NAMALWA (cell line): ENCODE measurements at places on chromosomes 4 and X.

DNA sequence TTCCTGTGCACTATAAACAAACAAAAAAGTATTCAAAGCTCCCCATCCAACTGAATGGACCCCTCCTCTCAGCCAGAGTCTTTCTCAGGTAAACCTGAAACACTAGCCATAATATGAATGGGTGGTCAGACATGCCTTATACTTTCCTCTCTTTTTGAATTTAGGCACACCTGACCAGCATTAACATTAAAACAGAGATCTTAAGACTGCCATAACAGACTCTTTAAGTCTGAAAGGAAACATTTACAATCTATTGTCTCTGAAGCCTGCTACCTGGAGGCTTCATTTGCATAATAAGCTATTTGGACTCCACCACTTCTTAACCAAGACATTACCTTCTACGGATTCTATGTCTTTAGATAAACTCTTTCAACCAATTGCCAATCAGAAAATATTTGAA lies 56.9 kb upstream of the SPIN4 start:
- no peak for DNase-seq

DNA sequence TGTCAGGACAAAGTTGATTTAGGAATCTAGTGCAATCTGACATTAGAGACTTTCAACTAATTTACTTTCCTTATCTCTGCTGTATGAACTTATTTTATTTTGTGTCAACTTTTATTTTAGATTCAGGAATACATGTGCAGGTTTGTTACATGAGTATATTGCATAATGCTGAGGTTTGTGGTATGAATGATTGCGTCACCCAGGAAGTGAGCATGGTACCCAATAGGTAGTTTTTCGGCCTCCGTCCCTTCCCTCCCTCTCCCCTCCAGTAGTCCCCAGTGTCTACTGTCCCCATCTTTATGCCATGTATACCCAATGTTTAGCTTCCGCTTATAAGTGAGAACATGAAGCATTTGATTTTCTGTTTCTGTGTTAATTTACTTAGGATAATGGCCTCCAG lies 68.7 kb upstream of the TEX13D start:
- no peak for DNase-seq

- no peak for DNase-seq
Observed at GRCh38 chr4:120418146-120418545, 351.5 kb upstream of the MAD2L1 start.

DNA sequence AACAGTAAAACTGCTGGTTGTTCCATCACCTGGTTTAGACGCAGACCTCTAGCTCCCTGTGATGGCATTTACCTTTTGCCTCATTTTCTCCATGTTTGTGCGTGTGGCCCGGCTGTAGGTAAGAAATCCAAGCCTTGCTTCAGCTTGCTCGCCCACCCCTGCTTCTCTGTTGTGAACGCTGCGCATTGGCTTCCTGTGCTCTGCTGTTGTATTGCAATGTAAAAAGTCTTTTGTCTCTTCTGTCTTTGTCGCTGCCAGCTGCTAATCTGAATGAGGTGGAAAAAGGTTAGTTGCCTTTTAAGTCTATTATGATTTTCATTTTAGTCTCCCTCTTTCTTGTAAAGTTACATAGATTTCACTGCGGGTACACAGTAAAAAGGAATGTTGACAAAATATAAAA lies 127.3 kb upstream of the PACRGL start:
- no peak for DNase-seq

DNA sequence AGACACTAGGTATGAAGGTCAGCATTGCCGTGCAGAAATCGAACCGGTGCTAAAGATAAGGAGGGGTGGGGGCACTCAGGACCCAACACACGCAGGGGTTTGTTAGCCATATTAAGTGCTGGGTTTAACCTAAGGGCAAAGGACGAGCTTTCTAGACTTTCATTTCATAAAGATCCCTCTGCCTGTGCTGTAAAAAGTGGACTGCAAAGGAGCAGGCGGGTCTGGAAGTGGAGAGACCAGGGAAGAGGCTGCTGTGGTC lies 1.3 kb downstream of the CASP3 start:
- no peak for DNase-seq

DNA sequence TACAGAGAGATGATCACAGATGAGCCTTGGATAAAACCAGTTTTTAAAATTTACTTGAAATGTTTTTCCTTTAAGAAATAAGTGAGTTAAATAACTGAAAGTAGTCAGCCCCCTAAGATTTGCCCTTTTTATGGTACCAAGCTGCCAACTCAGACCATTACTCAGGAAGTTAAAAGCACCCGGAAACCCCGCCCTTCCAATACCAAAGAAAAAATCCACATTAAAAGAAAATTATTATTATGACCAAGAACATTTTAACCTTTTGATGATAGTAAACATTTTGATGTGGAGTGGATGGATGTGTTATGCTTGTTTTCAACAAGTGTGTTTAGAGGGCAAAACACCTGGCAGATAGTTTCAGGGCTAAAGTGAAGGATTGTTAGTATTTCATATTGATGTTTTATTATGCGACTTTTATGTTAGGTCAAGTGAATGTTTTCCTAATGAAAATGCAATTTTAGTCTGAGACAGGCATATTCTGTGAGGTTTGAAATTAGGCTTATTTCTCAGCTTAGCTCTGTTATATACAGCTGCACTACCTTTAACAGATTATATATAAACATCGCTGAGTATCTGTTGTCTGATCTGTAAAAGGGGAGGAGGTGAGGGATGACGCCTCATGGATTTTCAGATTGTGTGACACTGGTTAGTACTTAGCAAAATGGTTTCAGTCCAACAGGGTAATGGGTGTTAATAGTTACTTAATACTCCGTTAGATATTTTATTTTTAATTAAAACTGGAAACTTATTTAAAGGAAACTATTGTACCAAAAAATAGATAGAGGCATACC lies 89.0 kb downstream of the KDM6A start:
- DNase-seq: no peak

DNA sequence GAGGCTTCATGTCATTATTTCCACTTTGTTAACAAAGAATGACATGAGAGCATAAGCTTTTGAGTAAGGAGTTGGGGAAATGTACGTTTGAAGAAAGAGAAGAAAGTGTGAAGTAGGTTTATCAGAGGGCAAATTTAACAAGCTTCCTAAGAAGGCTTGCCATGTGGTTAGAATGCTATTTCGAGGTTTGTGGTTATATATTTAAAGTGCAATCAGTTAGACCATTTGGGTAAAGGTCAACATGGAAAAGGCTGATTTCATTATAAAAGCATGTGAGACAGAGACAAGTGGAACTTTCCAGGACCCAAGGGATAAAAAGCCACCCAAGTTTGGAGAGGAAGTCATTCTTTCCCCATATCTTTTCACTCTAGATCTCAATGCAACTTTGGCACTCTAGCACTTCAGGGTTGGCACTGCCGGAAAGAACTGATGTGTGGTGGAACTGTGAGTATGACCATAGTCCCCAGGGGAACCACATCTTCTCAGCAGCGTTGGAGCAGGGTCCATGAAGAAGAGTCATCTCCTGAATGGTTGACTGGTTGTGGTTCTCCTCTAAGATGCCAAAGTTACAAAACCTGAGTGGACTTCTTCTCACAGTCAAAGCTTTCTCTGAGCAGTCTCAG lies 529.9 kb downstream of the MID1IP1 start:
- peak; percentile 77 for DNase-seq

- peak; percentile 41 for DNase-seq
Observed at GRCh38 chrX:40108959-40109287, 11.2 kb upstream of the BCOR start.

GRCh38 chrX:119729408-119730201 lies 28.8 kb upstream of the SOWAHD start:
- peak; percentile 78 for DNase-seq

GRCh38 chr4:106329041-106329618 lies 12.8 kb downstream of the AIMP1 start:
- peak; percentile 67 for DNase-seq

DNA sequence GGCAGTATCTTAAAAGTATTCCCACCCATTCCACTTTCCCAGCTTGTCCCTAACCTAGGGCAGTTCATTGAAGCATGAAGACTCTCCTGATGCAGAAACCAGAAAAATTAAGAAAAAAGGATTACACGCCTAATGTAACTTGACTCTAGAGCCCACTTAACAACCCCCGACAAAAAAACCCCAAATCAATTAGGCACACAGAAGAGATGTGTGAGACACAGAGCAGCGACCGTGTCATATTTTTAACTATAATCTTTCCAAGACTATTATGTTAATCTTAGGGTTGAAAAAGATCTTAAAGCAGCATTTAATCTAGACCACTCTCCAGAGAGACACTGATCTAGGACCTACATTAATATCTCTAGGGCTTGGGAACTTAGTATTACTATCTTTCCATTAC lies 1.3 kb downstream of the YTHDC1 start:
- DNase-seq: peak; percentile 38

GRCh38 chr4:54225598-54226403 lies 3.3 kb upstream of the PDGFRA start:
- no peak for DNase-seq

DNA sequence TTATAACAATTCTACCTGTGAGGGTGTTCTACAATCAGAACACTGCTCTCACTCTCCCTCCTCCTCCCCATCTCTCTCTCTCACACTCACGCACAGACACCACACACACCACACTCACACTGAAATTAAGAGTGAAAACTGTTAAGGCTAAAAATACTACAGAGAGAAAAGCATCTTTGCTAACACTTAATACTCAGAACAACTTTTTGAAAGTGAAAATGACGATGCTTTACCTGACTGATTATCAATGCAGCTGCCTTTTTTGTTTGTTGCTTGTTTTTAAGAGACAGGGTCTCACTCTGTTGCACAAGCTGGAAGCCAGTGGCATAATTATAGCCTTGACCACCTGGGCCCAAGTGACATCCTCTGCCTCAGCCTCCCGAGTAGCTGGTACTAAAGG lies 222.4 kb downstream of the APBB2 start:
- peak; percentile 88 for DNase-seq

- no peak for DNase-seq
Observed at GRCh38 chr4:62899646-62900364, 1509.4 kb downstream of the TECRL start.

DNA sequence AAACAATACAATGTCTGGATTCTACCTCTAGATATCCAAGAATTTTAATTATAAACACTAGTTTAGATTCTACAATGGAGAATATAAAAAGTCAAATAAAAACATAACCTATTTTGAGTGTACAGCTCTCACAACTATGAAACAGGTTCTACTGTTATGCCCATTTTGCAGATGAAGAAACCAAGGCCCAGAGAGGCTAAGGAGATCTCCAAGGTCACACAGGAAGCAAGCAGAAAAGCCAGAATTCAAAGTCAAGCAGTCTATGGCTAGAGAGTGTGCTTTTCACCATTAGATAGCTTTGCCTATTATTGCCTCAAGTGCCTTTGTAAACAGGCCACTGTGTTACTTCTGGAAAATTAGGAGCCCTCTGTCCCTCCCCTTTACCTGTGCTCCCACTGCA lies 7.3 kb downstream of the TAPT1 start:
- no peak for DNase-seq

DNA sequence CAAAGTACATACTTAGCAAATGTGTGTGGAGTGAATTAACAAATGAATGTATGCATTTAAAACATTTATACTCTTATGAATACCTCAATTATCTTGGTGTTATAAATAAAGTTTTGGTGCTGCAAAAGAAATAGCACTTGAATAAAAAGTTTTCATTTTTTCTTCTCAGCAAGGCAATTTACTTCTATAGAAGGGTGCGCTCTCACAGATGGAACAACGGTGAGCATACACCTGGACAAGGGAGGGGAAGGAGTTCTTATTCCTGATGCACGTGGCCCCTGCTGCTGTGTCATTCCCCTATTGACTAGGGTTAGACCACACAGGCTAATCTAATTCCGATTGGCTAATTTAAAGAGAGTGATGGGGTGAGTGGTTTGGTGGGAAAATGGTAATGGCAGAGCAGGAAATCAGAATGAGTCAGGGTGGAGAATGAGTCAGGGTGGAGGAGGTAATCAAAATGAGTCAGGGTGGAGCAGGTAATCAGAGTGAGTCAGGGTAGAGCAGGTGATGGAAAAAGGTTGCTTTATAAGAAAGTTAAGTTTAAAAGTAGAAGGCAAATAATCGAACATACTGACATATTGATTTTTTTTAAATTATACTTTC lies 28.2 kb upstream of the PGK1 start:
- no peak for DNase-seq

DNA sequence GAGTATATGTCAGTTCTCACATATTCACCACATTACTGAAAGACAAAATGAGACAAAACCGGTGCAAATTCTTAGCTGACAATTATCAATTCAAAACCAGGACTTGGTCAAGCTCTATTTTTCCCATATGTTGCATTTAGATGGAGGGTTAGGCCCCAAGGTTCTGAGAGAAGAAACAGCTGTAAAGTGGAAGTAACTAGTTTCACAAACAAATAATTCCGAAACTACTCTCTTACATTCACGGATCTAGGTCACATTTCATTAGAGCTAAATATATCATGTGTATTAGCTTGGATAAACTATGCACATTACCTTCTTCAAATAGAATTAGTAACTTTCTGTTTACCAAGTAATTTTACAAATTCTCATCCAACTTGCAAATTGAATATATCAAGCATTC lies 3.7 kb upstream of the GABRA2 start:
- no peak for DNase-seq

DNA sequence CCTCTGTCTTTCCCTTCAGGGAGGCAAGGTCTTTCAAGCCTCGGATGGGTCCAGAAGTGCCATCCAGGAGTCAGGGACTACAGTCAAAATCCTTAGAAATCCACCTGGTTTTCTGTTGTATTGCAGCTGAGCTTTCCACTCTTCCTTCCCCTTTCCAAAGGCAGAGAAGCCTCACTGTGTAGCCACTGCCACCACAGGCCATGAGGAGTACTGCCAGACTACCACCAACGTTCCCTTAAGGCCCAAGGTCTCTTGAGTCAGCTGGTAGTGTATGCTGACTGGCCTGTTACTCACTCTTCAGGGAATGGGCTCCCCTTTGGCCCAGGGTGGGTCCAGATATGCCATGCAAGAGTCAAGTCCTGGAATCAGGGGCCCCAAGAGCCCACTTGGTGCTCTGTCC lies 1454.1 kb downstream of the PCDH19 start:
- DNase-seq: no peak

GRCh38 chr4:182421753-182422152 lies 178.6 kb downstream of the TENM3 start:
- no peak for DNase-seq

GRCh38 chr4:169252339-169253112 lies 18.2 kb downstream of the SH3RF1 start:
- DNase-seq: no peak

DNA sequence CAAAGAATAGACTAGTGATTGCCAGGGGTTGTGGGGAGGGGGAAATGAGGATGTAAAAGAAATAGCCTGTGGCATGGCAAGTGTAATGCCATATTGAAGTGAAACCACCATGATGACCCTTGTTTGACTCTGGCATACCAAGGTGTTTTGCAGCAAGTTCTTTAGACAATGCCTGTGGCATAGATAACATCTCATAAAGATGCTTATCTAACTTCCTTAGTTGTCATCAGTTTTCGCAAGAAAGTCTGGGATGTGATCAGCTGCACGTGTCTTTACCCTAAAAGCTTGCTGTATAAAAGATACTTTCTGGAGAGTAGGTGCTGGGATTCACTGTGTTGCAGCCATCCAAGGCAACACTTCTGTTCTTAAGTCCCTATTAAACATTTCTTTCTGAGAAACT lies 176.1 kb upstream of the MAGEB16 start:
- DNase-seq: no peak

GRCh38 chrX:110846071-110846470 lies 50.5 kb upstream of the CHRDL1 start:
- DNase-seq: no peak
